AG20443 (cell line): ENCODE measurements at places on chromosomes 16 and 17.
A peak's percentile ranks its signal among the peaks of the same experiment; 100 is the strongest.

GRCh38 chr16:76464955-76465620 lies 187.9 kb downstream of the CNTNAP4 start:
- no peak for DNase-seq

- DNase-seq: peak; percentile 14
Measured at GRCh38 chr16:24701521-24701951, 27.9 kb upstream of the TNRC6A start.

GRCh38 chr17:32445074-32445415 lies 735 bp downstream of the PSMD11 start:
- DNase-seq: peak; percentile 74

- DNase-seq: no peak
Measured at GRCh38 chr17:8632061-8632460, 1.5 kb upstream of the MYH10 start.

DNA sequence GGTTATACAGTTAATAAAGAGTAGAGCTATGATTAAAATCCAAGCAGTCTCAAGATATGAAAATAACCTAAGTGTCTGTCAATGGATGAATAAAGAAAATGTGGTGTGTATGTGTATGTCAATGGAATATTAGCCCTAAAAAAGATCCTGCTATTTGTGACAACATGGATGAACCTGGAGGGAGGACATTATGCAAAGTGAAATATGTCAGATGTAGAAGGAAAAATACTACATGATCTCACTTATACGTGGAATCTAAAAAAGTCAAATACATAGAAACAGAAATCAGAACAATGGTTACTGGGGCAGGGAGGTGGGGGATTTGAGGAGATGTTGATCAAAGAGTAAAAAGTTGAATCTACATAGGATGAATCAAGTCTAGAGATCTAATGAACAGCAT lies 20.4 kb downstream of the BRIP1 start:
- no peak for DNase-seq

DNA sequence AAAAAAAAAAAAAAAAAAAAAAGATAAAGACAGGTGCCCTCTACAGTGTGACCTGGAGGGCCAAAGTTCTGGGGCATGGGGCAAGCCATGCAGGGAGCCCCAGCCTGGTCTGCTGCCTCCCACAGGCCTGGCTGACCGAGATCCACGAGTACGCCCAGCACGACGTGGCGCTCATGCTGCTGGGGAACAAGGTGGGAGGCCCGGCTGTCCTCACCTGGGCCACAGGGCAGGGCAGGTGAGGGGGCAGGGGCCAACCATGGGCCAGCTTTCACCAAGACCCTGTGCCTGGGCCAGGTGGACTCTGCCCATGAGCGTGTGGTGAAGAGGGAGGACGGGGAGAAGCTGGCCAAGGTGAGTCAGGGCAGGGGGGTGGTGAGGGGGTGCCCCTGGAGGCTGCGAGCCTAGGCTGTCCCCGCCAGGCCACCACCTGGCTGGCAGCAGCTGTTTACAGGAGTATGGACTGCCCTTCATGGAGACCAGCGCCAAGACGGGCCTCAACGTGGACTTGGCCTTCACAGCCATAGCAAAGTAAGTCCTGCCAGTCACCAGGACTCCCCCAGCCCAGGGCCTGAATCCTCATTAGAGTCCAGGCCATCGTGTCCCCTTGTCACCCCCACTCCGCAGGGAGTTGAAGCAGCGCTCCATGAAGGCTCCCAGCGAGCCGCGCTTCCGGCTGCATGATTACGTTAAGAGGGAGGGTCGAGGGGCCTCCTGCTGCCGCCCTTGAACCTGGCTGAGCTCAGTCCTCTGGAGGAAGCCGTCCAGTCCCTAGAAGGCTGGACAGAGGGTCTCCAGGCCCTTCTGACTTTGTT lies 2.7 kb upstream of the TRAF7 start:
- no peak for DNase-seq

- peak; percentile 4 for DNase-seq
Measured at GRCh38 chr16:2329532-2329931, 11.0 kb downstream of the ABCA3 start.

DNA sequence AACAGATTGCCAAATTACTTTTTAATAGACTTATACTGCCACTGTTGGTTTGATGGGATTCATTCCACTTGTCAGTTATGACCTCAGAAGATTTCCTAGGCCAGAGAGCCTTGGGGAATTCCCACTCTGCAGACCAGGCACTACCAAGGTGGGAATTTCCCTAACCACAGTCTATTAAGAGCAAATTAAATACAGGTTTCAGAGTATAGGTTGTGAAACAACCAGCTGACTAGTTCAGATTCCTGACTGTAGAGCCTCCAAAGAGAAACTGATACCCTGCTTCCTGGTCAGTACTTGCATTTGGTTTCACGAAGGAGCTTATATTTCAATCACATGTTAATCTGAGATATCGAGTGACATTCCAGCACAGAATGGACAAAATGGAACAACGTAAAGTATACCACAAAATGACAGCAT lies 186.5 kb downstream of the STX8 start:
- peak; percentile 68 for DNase-seq

- no peak for DNase-seq
Measured at GRCh38 chr17:37360632-37361031, 15.2 kb upstream of the C17orf78 start.

GRCh38 chr16:28090646-28091377 lies 27.3 kb upstream of the GSG1L start:
- DNase-seq: peak; percentile 60

DNA sequence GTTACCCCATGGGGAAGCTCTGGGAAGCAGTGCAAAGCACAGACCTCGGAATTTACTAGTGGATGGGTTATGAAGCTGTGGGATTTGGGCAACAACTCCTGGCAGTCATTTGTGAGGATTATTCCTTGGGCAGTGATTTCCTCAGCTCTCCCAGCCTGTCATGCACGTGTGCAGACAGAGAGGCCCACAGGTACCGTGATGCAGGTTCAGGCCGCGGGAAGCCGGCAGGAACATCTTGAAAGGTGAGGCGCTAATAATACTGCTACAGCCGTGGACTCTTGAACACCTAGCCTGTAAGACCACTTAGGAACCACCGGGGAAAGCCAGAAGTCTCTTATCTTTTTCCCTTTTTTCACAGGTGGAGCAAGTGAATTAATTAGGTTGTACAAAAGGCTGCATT lies 80.2 kb upstream of the CPHXL start:
- DNase-seq: no peak

- no peak for DNase-seq
Measured at GRCh38 chr17:21285164-21286065, 904 bp downstream of the MAP2K3 start.

GRCh38 chr16:87764600-87765472 lies 950 bp downstream of the KLHDC4 start:
- DNase-seq: no peak

DNA sequence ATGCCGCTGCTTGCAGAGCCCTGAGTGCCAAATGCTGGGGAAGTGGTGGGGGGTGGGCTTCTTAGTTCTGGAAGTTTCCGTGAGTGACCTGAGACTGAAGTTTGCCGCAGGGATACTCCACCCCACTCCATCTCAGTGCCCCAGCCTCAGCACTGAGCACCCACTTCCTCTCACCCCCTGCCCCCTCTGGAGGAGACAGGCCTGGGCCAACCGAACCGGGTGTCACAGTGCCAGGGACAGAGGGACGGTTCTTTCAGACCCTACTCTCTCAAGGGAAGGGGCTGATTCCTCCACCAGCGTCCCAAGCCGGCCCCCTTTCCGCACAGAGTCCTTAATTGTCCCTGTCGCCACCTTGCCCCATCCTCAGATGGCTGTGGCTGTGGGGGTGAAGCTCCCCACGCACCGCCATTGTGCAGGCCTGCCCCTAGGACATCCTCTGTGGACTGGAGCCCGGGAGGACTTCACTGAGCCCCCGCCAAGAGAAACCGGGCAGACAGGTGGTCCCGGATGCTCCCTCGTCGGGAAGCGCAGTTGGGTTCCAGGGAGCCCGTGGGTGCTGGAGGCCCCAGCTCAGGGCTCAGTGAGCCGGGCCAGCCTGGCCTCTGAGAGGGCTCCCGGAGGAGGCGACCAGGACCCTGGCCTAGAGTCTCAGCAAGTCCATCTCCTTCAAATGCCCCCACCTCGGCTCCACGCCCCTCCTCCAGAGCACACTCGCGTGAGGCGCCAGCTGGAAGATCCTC lies 1.6 kb upstream of the KREMEN2 start:
- DNase-seq: no peak

GRCh38 chr16:66741169-66741900 lies 10.1 kb downstream of the DYNC1LI2 start:
- peak; percentile 96 for DNase-seq

DNA sequence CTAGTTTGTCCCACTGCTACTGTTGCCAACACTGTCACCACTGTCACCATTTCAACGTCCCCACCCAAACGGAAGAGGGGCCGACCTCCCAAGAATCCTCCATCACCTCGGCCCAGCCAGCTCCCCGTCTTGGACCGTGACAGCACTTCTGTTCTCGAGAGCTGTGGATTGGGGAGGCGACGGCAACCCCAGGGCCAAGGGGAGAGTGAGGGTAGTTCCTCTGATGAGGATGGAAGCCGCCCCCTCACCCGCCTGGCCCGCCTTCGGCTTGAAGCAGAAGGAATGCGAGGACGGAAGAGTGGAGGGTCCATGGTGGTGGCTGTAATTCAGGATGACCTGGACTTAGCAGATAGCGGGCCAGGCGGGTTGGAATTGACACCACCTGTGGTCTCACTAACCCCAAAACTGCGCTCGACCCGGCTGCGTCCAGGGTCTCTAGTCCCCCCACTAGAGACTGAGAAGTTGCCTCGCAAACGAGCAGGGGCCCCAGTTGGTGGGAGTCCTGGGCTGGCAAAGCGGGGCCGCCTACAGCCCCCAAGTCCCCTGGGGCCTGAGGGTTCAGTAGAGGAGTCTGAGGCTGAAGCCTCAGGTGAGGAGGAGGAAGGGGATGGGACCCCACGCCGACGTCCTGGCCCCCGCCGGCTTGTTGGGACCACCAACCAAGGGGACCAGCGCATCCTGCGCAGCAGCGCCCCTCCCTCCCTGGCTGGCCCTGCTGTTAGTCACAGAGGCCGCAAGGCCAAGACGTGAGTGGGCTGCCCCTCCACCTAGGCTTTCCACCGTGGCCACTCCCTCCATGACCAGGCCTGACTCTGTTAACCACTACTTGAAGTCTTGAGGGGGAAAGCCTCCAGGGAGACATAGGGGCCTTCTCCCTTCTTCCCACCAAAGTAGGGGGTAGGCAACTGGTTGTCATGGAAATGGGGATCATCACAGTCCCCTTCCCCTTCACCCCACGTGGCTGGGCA lies 9.0 kb upstream of the PHKG2 start:
- DNase-seq: no peak

GRCh38 chr16:28572696-28573510 lies 19.2 kb downstream of the SGF29 start:
- DNase-seq: no peak

DNA sequence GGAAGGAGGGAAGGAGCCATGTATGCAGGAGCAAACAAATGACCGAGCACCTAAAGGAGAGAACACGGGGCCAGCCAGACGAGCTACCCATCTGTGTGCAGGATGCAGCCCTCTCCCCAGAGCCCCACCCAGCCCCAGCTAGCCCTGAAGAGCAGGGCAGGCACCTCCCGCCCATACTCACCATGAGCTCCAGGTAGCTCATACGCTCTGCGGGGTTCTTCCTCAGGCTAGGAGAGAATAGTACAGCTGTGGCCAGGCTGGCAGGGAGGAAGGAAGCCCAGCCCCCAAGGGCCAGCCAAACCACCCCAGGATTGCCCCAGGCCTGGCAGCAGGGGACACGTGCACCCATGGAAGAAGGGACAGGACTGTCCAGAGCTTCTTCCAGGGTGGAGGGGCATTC lies 81.9 kb downstream of the KCNJ18 start:
- no peak for DNase-seq
